ENCODE measurements at places on chromosomes 12 and 14.
A peak's percentile ranks its signal among the peaks of the same experiment; 100 is the strongest.

DNA sequence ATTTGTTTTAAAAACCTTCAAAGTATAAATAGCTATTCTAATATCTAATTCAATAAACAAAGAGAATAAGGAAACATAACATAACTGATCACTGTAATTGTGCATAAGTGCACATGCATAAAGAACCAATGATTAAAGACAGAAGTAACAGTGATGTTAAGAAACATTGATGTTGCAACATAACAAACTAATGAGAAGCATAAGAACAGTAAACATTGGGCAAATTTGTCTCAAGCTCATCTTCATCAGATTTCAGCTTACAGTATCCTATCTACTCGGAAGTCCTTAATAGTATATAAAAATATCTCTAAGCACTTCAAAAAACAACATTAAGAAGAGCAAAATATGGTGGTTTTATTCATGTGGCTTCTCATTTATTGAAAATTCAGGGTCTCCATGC, 97.6 kb downstream of the GARIN6 start:
- DNase-seq = no peak

DNA sequence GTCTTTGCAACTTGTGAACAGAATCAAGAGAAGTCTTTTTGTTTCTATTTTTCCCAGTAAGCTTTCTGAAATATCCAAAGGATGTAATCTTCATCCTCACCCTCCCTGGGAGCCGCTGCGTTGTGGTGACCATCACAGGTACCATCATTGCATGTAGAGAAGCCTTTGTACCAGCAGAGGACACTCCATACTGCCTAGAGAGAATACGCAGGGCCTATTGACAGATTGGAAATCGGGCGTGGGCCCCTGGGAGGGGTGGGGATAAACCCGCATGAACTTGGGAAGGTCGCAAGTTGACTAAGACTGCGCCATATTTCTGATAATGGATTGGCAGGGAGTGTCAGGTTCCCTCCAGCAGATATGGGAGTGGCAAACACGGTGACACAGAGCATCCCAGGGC, 12.7 kb downstream of the KRT1 start:
- DNase-seq = no peak

DNA sequence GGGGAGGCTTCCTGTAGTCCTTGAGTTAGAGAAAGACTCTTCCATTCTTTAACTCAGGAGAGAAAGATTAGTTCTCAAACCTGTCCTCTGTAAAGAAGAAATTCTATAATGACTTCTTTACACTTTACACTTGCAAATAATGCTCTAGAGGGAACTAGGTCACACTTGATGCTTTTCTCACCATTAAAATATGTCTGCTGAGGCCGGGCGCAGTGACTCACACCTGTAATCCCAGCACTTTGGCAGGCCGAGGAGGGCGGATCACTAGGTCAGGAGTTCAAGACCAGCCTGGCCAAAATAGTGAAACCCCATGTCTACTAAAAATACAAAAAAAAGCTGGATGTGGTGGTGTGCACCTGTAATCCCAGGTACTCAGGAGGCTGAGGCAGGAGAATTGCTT, 6.3 kb downstream of the NTN4 start:
- DNase-seq = no peak

DNA sequence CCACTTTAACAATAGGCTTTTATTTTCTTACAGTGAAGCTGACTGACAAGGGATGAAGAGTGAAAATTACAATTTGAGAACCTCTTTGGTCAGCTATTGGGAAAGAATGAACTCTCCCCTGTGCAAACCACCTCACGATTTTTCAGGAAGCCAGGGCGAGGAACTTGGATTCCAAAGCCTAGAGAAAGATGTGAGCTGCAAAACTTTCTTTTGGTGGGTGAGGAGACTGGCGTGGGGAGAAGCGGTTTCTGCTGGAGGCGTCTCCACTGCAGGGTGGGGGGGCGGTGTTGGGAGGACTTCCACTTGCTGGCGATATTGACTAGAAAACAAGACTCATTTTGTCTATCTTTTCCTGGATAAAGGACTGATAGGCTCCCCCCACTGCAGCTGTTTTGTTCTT, 59.3 kb upstream of the VRK1 start:
- DNase-seq = no peak

GRCh38 chr14:62673014-62673755, 372.1 kb downstream of the KCNH5 start:
- no peak for DNase-seq

GRCh38 chr12:30514666-30515065, 181.0 kb downstream of the IPO8 start:
- peak; percentile 84 for DNase-seq

- no peak for DNase-seq
Observed at GRCh38 chr12:18320976-18321375, 59.7 kb downstream of the PIK3C2G start.

GRCh38 chr14:64692189-64692985, 11.8 kb upstream of the PLEKHG3 start:
- DNase-seq = peak; percentile 61

DNA sequence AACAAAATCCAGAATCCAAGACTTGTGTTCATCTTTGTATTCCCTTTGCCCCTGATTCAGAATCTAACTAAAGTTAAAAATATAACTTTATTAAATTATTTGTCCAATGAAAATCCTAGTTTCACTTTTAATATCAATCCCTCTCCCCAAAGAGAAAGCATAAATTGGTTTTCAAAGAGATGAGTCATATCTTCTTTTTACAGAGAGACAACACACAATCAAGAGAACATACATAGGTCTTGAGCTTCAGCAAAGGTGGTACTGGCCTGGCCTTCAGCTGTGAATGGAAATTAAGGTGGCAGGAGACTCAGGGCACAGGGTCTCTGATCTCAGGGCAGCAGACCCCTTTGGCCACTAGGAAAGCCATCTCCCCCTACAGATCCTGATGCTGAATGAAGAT, 4.3 kb upstream of the ASCL1 start:
- DNase-seq = no peak

- DNase-seq = peak; percentile 37
Observed at GRCh38 chr14:57212919-57213318, 55.8 kb downstream of the EXOC5 start.

DNA sequence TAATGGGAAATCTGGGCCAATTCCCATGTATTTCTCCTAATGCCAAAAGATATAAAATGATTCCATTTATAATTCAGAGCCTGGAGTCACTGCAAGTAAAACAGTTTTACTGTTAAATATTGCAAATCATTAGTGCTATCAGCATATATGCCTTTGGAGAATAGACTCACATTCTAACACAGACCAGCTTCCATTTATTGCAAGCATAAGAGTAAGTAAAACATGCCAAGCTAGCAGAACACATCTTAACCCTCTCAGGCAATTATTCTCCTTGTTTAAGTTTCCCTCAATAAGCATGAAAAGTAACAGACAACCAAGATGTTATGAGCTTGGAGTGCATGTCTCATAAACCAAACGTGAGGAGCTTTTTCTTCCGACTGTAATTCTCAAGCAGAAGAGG, 173.9 kb upstream of the GRIP1 start:
- DNase-seq = no peak

- no peak for DNase-seq
Observed at GRCh38 chr14:24441485-24441884, 1.1 kb downstream of the SDR39U1 start.

DNA sequence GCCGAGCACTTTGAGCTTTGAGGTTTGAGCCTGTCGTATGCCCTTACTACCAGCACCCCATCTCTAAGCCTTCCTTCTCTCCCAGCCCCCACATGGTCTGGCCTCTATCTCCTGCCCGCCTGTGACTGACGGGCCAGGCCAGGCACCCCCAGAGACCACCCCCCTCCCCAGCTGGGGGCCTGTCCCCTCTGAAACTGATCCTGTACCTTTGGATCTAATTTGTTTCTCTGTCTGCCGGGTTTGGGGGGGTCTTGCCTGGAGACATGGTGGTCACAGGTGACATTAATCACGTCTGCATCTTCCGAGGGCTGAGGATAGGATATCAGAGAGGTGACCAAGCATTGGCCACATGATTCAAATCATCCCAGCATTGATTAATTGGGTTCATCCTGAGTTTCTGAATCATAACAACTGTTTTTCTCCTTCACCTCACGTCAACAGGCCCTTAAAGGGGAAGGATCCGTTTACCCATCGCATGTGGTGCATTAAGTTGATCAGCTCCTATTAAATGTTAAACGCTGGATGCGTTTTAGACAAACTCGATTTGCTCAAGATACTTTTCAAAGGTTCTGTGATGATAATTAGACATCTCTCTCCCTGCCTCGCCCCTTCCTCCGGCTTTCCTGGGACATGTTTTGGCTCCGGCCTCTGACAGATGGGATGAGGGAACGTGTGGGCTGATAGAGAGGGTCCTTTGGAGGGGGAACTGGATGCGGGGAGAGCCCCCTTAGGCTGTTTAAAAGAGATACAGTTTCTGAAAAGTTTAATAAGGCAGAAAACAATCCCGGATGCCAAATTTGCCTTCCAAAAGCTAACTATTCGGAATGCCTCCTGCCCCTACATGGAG, 63.3 kb upstream of the TBX3 start:
- DNase-seq = no peak

GRCh38 chr12:30602678-30603077, 93.0 kb downstream of the IPO8 start:
- no peak for DNase-seq

DNA sequence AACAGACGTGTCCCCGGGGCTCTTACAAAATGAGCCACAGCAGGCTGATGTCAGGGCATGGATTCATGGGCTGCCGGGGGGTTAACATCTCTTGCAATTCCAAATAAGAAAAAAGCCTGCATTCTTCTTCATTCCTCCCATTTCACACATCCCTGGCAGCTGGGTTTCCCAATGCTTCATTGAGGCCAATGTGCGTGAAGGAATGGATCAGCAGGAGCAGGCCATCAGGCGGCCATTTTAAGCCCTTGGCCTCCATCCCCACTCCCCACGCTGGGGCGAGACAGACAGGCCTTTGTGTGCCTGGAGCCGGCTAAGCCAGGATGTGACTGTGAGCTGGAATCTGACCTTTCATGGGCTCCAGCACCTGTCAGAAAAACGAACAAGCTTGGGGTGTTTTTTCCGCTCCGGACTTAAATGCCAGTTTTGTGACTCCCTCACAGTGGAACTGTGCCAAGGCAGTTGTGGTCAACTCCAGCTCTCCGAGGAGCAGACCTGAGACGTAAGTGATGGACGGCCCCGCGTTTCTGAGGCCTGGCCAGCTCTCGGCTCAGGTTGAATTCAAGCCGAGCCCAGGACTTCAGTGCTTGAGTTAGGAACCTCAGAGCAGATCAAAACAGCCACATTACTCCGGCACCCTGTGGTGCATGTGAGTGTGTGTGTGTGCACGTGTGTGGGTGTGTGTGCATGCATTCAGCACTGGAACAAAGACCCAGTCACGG, 133.1 kb downstream of the TMEM30B start:
- peak; percentile 39 for DNase-seq

GRCh38 chr12:108600702-108601007, 2.8 kb upstream of the TMEM119 start:
- DNase-seq = no peak

GRCh38 chr12:96883571-96883970, 23.5 kb upstream of the NEDD1 start:
- peak; percentile 43 for DNase-seq

DNA sequence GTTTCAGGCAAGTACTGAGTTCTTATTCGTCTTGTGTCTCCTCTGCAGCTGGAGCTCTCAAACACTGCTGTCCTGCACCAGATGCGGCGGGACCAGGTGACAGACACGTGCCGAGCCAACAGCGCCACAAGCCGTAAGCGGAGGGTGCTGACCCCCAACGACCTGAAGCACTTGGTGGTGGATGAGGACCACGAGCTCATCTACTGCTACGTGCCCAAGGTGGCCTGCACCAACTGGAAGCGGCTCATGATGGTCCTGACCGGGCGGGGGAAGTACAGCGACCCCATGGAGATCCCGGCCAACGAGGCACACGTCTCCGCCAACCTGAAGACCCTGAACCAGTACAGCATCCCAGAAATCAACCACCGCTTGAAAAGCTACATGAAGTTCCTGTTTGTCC, 201.2 kb downstream of the SLC41A2 start:
- DNase-seq = no peak

DNA sequence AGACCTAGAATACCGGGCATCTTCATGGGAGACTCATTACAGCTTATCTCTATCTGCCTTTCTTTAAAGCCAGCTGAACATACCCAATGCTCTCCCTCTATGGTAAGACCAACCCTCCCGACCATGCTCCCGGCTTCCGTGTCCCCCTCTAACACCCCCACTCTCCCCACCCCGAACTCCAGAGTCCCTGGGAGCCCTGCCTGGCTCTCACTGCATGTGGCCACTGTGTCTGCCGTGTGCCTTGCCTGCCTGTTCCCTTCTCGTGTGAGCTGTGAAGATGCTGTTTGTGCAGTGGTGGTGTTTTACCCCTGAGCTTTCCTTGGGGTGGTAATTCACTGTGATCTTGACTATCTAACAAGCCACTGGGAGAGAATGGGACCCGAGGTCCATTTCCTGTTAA, 146.4 kb upstream of the FKBP4 start:
- DNase-seq = no peak

DNA sequence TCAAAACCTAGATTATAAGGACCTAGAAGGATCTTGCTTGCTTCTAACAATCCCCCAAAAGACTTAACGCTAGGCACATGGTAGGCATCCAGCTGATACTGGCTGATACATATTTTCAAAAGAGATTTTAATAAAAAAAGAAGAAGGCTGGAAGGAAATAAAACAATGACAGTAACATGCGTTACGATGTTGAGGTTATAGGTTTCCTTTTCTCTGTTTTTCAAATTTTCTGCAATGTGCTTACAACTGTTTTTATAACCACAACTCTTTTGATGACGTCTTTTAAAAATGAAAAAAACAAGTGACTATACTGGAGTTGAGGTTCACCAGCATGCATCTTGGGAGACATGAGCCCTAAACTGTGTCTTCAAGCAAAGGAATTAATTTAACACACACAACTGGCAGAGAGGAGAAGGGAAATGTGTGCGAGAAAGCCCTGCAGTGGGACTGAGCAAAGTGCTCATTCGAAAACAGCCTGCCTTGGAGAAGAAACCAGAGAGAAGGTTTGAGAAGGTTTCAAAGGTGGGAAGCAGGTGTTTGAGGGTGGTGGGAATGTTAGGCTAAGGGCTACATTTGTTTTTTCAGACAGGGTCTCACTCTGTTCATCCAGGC, 80.4 kb downstream of the DUSP16 start:
- no peak for DNase-seq

DNA sequence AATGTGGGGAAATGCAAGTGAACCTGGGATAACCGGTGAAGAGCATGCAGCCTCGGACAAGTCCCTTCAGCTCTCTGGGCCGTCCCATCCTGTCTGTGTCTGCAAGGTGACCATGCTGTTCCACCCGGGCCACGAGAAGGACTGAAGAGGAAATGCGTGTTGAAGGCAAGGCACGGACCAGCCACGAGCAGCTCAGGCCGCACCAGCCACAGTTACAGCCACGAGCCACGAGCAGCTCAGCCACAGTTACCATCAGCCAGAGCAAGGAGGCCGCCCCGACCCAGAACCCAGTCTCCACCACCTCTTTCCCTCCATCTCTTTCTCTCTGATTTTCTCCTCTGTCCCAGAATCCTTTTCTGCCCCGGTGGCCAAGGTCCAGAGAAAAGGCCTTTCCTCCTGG, 18.8 kb upstream of the GALNT9 start:
- no peak for DNase-seq

- no peak for DNase-seq
Observed at GRCh38 chr12:112230136-112230535, 104.8 kb downstream of the TRAFD1 start.

GRCh38 chr12:115802767-115803166, 474.7 kb downstream of the MED13L start:
- no peak for DNase-seq

All from bronchial epithelial cell (primary cell).